GM12878 (cell line): ENCODE measurements at places on chromosomes 5 and 9.
A peak's percentile ranks its signal among the peaks of the same experiment; 100 is the strongest.

- DNase-seq, result no peak
Observed at GRCh38 chr9:128136816-128137793, 9.6 kb upstream of the PTGES2 start.

DNA sequence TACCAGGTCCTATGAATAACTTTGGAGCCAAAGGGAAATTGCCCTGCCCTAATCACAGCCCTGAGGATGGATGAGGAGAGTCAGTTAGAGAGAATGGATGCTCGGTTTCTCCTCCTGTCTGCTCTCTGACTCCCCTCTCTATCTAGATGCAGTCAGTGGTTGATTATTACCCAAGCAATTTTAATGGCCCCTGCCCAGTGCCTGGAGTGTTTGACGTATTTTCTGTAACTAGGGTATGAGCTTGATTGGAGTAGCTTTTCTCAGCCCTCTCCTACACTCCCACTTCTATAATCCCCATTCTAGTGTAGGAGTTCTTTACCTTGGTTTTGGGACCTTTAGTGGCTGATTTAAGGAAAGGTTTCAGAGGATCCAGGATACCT is 60.4 kb downstream of the DOCK2 start:
- no peak for DNase-seq

- DNase-seq, result no peak
Observed at GRCh38 chr5:131328536-131329285, 64.9 kb downstream of the CDC42SE2 start.

GRCh38 chr9:112050544-112051475 is 124.3 kb downstream of the SUSD1 start:
- DNase-seq, result no peak

GRCh38 chr9:119451426-119451825 is 82.2 kb upstream of the BRINP1 start:
- DNase-seq, result no peak

DNA sequence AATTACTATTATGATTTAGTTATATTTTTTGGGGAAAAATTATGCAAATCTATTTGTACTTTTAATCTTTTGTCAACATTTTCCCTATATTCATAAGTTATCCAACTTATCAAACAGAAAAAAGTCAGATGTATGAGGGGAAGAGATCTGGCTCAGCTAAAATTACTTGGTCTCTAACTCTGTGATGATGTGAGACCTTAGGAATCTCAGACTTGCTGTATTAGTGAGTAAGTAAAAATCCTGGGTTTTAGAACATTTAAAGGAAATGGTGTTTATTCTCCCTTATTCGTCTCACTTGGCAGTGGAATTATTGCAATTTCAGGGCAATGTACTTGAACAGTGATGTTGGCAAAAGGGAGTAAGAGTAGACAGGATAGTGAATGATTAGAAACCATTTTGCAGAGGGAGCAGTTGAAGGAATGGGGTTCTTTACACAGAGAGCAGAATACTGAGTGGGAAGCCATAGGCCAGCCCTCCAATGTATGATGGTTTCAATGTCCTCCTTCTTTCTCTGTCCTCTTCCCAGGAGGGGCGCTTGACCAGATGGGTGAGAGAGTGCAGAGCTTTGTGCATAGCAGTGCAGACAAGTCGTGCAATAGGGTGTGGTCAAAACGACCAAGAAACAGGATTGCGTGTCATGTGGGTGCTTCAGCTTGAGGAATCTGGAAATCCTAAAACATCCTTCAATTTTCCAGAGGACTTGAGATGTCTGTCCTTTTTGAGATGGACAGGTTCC is 91.7 kb downstream of the TENT4A start:
- no peak for DNase-seq

DNA sequence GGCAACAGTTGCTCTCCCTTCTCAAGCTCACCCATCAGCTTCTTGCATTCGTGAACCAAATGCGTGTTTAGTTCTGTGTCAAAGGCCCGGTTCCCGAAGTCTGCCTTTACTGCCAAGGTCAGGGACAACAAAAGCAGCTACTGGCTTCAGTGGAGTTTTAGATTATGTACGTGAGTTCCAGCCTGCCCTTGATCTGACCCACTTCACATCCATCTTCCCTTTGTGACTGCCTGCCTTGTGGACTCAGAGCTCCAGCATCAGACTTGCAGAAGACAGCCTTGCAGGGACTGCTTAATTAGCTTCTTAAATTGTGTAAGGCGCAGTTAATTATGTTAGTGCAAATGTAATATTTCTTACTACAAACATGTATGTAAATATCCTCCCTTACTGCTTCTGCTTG is 774.7 kb upstream of the EDIL3 start:
- no peak for DNase-seq

- DNase-seq, result no peak
Observed at GRCh38 chr5:110377361-110377760, 349.1 kb downstream of the TMEM232 start.

GRCh38 chr9:121876658-121877271 is 216.3 kb downstream of the TTLL11 start:
- DNase-seq, result no peak

DNA sequence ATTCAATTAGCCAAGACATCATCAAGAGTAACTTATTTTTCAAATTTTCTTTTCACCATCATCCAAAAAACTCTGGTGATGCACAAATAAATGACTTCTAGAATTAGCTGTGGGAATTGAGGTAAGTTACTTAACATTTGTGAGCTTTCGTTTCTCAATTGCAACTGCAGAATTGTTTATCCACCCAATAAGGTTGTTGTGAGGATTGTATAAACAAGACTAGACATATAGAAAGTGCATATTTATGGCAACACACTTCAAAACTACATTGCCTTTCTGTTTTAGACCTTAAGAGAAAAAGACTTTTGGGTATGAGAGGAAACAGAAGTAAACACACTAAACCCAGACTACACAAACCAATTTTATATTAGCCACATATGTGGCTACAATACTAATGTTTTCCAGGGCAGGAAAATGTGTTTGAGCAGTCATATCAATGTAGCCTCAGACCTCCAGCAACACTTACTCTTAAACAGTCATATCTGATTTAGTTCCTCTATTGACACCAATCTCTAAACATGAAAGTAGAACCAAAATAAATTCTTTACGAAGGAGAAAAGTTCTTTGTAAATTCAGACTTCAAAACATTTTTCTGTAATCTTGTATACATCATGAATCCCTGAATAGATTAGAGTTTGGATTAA is 488.0 kb upstream of the CYLC2 start:
- DNase-seq, result no peak

GRCh38 chr9:123033352-123033751 is at the start of gene GPR21:
TSS of gene GPR21 (plus strand) at chr9:123033667. CDS start at chr9:123034567, 900 bp downstream.
- DNase-seq, result no peak

DNA sequence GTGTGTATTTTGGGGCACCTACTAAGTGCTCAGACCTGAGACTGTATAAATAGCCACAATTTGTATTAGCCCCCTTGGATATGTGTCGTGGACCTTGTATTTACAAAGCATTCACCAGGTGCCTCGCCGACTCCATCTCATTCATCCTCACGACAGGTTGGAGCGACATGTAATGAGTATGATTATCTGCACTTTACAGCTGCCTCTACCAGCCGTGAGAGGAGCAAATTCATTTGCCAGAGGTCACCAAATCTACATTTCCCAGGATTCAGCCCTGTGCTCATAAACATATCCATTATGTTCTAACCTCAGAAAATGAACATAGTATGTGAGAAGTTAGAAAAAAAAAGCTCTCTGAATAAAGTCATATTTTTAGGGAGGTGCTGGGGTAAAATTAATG is 167.4 kb downstream of the ZDHHC21 start:
- no peak for DNase-seq

DNA sequence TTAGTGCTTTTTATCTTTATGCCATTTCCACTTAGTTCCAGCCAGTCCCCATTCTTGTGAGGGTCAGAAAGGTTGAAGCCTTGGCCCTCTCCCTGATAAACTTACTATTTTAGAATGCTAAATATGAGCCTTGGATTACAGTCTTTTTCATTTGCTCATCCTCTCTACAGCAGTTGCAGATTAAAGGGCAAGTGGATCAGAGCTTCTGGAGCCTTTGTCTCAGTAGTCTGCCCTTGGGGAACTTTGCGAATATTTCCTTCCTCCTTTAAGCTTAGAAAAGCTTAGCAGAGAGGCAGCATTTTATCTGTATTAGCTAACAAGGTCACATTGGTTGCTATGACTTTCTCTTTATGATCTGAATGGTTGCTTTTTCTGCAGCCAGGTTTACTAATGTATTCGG is 11.5 kb downstream of the FSD1L start:
- DNase-seq, result no peak

- DNase-seq, result no peak
Observed at GRCh38 chr9:89489548-89490530, 8.1 kb downstream of the SEMA4D start.

DNA sequence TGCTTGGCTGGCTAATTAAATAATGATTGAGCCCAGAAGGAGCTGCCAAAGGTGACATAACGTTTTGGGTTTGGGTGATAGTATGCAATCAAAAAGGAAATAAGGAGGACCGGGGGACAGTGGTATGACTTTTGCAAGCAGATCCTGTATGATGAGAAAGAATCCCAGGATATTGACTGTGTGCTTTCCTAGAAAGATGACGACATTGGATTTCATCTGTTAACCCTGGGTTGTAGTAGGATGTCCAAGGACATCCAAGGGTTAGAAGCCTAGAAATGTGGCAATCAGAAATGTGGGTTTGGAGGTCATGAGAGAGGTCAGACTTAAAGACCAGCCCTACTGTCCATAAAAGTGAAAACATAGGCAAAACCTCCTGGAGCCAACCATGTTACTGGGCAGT is 50.3 kb upstream of the HMHB1 start:
- no peak for DNase-seq

GRCh38 chr9:27194401-27195091 is 85.5 kb downstream of the TEK start:
- DNase-seq, result no peak

GRCh38 chr5:94209774-94210355 is 408.5 kb downstream of the KIAA0825 start:
- DNase-seq, result no peak

DNA sequence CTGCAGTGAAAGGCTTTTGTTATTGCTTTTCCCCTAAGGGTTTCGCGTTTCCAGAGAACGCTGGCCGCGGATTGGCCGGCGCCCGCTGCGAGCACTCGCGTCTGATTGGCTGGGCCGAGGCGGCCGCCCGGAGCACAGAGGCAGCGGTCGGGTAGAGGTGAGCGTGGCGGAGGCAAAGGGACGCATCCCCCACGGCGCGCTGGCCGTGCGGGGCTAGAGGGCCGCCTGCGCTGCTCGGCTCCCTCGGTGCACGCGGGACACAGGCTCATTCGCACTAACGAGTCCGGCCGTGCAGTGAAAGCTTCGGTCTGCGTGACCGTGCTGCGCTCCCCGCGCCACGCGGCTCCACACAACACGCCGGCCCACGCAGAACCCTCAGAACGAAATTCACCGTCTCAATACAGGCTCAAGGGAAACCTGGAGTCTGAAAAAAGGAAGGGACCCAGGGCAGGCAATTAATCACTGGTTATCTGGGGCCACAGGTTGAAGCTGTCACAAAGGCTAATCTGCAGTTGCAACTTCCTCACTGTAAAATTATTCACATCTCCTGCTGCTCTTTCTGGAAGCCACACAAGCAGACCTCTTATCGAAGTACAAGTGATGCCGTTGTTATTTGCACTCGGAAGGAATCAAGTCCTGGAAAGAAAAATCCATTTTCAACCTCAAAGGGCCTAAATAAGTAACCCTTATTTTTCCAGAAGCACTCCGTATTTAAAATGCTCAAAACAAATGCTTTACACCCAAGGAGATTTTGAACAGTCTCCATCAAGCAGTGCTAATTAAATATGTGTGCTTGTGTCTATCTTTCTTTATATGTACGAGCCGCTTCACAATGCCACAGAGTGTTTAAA is 94.6 kb downstream of the ZNF608 start:
- no peak for DNase-seq

GRCh38 chr5:72602696-72603685 is 95.8 kb upstream of the ZNF366 start:
- no peak for DNase-seq

GRCh38 chr9:126411225-126411947 is 84.8 kb downstream of the MVB12B start:
- DNase-seq, result peak; percentile 93

GRCh38 chr9:136086213-136086881 is 8.7 kb downstream of the NACC2 start:
- DNase-seq, result no peak

DNA sequence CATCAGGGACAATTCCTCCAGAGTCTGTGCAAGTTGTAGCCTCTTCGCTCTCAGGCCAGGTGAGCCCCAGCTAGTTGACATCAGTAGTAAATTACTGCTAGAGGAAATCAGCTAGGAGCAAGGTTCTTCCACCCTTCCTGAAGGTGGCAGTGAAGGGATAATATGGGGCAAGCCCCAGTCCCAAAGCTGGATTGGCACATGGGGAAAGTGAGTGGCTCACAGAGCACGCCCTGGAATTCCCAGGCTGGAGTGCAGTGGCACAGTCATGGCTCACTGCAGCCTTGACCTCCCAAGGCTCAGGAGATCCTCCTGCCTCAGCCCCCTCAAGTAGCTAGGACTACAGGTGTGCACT is 82.1 kb downstream of the CYFIP2 start:
- no peak for DNase-seq

GRCh38 chr5:113487781-113488644 is at the start of gene MCC:
TSS of gene MCC (minus strand) at chr5:113488453.
- DNase-seq, result no peak

DNA sequence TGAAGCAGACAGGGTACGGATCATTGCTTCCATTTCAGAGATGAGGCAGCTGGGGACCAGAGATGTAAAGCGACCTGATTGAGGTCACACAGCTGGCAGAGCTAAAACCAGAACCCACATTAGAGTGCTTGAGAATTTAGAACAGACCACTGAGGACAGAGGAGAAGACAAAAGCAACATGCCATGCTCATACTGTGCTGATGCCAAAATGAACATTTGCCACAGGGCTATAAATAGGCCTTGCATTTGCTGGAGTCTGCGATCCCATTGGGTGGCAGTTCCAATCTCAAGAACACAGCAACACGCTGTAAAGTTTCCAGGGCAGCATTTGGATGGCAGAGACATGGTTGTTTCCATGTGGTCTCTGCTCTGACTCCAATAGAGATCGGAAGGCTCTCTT is 222.4 kb upstream of the TBC1D2 start:
- DNase-seq, result no peak

GRCh38 chr5:146622391-146622790 is 106.4 kb upstream of the GPR151 start:
- DNase-seq, result no peak

GRCh38 chr5:135538261-135538660 is 2.5 kb upstream of the NEUROG1 start:
- DNase-seq, result no peak

DNA sequence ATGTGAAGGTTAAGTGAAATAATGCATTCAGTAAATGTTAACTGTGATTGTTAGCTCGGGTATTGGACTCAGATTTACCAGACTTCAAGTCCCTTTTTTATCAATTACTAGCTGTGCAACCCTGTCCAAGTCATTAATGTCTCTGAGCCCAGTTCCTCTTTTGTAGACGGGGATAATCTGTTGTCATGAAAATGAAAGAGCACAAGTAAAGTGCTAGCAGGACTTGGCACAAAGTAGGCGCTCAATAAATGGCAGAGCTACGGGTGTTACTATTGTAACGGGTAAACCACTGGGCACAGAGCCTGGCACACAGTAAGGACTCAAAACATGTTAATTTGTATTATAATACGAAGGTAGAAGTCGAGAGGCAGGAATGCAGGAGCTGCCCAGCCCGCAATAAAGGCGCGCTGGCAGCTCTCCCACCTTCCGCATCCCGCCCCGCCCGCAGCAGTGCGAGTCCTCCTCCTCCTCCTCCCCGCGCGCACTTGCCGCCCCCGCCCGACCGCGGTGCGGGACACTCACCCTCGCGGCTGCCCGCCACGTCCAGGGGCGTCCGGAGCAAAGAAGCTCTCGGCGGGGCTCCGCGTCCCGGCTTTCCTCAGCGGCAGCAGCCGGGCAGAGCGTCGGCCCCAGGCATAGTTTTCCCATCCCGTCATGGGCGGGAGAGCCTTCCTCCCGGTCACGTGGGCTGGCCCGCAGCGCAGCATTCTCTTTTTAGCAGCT is at the start of gene C1QTNF2:
TSS of gene C1QTNF2 (minus strand) at position 637 of the 723 bp plus-strand sequence. CDS start 15,615 bp downstream, outside the sequence.
- DNase-seq, result no peak
